Karpas-422 (cell line): ENCODE measurements at places on chromosomes 3 and 15. TPM values are rescaled to one million over a fixed set of nuclear protein-coding genes. Genes with fewer than 3 reads are reported as not detected.

DNA sequence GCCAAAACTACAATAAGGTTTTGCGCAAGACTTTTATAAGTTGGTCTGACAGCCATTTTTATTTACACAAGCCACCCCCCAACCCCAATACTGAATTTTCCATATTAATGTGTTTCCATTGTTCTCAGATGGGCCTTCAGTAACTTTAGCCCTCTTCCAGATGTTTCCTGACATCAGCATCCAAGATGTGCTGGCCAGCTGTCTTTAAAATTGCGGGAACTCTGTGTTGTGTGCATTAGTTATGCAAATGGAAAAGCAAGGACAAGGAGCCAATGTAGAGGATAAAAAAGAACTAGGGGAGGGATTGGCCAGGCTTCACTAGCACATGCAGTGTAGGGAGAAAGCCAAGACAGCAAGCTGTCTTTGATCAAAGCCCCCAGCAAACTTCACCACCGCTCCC lies 45.4 kb downstream of the COMMD2 start:
- no peak overlapping the region for H3K4me3 ChIP-seq
- DNase-seq, result no peak
- H3K36me3 ChIP-seq, result no peaks in the 10 kb centered on the region

DNA sequence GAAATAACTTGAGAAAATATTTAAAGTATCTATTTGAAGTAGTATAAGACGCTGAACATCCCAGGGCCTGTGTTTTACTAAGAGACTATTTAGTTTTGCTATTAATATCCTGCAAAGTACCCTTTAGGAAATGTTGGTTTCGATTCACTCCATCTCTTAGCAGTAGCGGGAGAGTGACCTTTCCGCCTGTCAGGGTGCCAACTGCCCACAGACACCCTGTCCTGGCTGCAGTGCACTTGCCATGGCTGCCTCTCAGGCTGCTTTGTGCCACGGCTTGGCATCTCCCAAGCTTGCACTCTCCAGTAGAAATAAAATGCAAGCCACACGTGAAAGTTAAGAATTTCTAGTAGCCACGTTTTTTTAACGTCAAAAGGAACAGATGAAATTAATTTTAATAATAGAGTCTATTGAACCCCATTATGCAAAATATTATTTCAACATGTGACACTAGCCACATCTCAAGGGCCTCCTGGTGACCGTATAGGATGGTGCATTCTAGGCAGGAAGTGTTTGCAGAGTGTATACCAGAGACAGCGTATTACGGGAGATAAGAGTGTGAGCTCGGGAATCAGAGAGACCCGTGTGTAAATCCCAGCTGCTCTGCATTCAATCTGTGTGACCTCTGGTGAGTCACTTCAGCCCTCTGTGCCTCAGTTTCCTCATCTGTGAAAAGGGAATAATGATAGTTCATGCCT lies 19.8 kb downstream of the ADAMTS9 start:
- H3K4me3 ChIP-seq, result no peak overlapping the region
- no peaks in the 10 kb centered on the region for H3K27me3 ChIP-seq
- DNase-seq, result no peak
- no peaks in the 10 kb centered on the region for H3K4me1 ChIP-seq

Gene MESP2
- not detected in 2 replicates for total RNA-seq

- no peaks in the 10 kb centered on the region for H3K27me3 ChIP-seq
- H3K4me3 ChIP-seq, result no peak overlapping the region
- no peak overlapping the region for H3K27ac ChIP-seq
- no peaks in the 10 kb centered on the region for H3K36me3 ChIP-seq
- H3K4me1 ChIP-seq, result peaks cover 3% of the 10 kb centered on the region; the same call in 1 of the 2 replicates
Observed at GRCh38 chr3:50174947-50175524, 16.4 kb upstream of the GNAT1 start.
